ENCODE measurements at places on chromosomes 6 and 20.

DNA sequence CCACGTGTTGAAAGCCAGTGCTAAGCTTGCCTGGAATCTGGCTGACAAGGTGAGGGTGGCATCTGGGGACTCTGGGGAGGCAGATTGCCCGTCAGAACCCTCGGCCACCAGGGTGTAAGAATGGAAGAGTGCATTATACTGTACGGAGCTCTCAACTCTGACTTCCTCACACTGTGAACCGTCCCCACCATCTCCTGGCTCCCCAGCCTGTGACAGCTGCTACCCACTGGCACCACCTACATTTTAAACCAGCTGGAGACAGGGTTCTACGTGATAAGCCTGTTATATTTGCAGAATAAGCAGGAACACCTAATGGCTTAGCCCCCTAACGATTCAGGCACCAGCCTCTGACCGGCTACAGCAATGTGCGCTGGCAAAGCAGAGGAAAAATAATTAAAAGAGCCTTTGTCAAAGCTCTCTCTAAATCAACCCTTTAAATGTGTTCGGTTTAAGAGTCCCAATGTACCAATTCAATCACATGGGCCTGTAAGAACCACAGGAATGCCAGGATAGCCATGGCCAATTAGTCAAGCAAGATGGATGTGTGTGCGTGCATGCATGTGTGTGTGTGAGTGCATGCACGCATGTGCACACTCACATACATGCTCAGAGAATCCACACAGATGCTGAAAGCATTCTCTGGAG, 89.1 kb upstream of the TAB2 start:
- no peak for DNase-seq

- DNase-seq = no peak
Measured at GRCh38 chr6:137202078-137202477, 17.1 kb downstream of the IFNGR1 start.

DNA sequence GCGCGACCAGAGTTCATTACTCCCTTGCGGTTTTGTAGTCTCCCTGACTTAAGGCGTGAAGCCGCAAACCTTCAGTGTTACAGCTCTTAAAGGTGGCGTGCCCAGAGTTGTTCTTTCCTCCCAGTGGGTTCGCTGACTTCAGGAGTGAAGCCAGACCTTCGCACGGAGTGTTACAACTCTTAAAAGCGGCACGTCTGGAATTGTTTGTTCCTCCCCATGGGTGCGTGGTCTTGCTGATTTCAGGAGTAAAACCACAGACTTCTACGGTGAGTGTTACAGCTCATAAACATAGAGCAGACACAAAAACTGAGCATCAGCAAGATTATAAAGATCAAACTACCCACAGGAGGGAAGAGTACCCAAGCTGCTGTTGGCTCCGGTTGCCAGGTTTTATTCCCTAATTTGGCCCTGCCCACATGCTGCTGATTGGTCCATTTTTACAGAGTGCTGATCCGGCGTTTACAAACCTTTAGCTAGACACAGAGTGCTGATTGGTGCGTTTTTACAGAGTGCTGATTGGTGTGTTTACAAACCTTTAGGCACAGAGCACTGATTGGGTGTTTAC, 10.4 kb downstream of the TMEM14C start:
- no peak for DNase-seq

GRCh38 chr6:129704708-129705107, 5.3 kb downstream of the ARHGAP18 start:
- DNase-seq = no peak

DNA sequence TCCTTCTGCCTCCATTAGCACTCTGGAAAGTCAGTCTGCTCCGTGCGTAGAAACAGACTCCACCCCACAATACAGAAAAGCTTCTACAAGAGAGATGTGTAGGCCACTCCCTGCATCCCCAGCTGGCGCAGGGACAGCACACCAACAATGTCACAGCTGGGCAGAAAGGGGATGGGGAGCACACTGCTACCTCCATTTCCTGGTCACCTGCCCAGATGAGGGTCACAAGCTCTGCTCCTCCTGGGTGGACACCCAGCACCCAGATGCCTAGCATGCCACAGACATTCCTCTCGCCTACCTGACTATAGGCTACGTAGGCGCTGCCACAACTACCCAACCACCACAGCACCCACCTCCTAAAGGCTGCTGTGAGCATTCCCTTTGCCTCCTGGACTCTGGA, 12.2 kb downstream of the BEND3 start:
- DNase-seq = no peak

Measured in lung microvascular endothelial cell (primary cell).